Endothelial cell (in vitro differentiated cells): ENCODE measurements at places on chromosomes 3 and 15.

DNA sequence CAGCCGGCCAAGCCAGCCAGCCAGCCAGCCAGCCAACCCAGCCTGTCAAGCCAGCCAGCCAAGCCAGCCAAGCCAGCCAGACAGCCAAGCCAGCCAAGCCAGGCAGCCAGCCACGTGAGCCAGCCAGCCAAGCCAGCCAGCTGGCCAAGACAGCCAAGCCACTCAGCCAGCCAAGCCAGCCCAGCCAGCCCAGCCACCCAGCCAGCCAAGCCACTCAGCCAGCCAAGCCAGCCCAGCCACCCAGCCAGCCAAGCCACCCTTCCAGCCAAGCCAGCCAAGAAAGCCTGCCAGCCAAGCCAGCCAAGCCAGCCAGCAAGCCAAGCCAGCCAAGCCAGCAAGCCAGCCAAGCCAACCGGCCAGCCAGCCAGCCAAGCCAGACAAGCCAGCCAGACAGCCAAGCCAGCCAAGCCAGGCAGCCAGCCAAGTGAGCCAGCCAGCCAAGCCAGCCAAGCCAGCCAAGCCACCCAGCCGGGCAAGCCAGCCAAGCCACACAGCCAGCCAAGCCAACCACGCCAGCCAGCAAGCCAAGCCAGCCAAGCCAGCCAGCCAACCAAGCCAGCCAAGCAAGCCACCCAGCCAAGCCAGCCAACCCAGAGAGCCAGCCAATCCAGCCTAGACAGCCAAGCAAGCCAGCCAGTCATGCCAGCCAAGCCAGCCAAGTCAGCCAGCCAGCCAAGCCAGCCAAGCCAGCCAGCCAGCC, 199.5 kb downstream of the GOLGA6L6 start:
- peaks cover 4% of the 10 kb centered on the region for H3K36me3 ChIP-seq
- peaks cover 4% of the 10 kb centered on the region for H3K27me3 ChIP-seq
- peak; percentile 43 for DNase-seq
- no peaks in the 10 kb centered on the region for H3K4me1 ChIP-seq
- no peak overlapping the region for H3K27ac ChIP-seq
- H3K4me3 ChIP-seq: no peak overlapping the region

DNA sequence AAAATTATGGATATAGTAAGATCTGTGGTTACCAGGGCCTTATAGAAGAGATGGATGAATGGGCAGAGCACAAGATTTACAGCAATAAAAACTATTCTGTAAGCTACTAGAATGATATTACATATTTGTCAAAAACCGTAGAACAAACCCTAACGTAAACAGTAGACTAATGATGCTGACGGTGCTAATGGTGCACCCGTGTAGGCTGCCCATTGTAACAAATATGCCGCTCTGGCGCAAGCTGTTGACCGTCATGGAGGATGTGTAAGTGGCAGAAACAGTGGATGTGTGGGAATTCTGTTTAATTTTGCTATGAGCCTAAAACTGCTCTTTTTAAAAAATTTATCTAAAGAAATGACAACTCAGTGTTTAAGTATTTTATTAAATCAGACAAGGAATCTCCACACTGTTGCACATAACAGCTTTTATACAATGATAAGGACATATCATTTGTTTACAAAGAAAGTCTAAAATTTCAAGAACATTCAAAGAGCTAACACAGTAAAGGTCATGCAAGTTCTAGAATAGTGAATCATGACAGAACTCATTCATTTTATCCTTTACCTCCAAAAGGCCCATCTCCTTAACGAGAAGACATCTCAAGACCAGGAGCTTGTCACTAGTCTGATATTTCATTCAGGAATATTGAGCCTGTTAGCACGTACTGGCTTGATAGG, 32.8 kb downstream of the TFRC start:
- no peak overlapping the region for H3K27ac ChIP-seq
- H3K27me3 ChIP-seq: no peaks in the 10 kb centered on the region
- no peak overlapping the region for H3K4me3 ChIP-seq
- no peak for DNase-seq
- no peaks in the 10 kb centered on the region for H3K4me1 ChIP-seq
- H3K36me3 ChIP-seq: peaks cover 11% of the 10 kb centered on the region

GRCh38 chr3:140234256-140234655, 299.3 kb downstream of the CLSTN2 start:
- no peaks in the 10 kb centered on the region for H3K27me3 ChIP-seq
- no peaks in the 10 kb centered on the region for H3K36me3 ChIP-seq
- H3K27ac ChIP-seq: no peak overlapping the region
- no peak for DNase-seq
- no peaks in the 10 kb centered on the region for H3K4me1 ChIP-seq
- no peak overlapping the region for H3K4me3 ChIP-seq

- no peak overlapping the region for H3K4me3 ChIP-seq
- no peak overlapping the region for H3K27ac ChIP-seq
- no peak for DNase-seq
- H3K36me3 ChIP-seq: no peaks in the 10 kb centered on the region
Observed at GRCh38 chr3:83738202-83738601, 1220.6 kb upstream of the CADM2 start.

GRCh38 chr3:196754091-196754981, 14.7 kb downstream of the PAK2 start:
- H3K4me1 ChIP-seq: peaks cover 15% of the 10 kb centered on the region
- peaks cover 7% of the 10 kb centered on the region for H3K27me3 ChIP-seq
- no peak for DNase-seq
- peaks cover 34% of the 10 kb centered on the region for H3K36me3 ChIP-seq

GRCh38 chr3:139491027-139491700, 14.8 kb upstream of the RBP2 start:
- H3K27me3 ChIP-seq: peaks cover 4% of the 10 kb centered on the region
- H3K36me3 ChIP-seq: peaks cover 8% of the 10 kb centered on the region
- no peak for DNase-seq
- H3K27ac ChIP-seq: no peak overlapping the region

- H3K27ac ChIP-seq: no peak overlapping the region
- no peak overlapping the region for H3K4me3 ChIP-seq
- no peaks in the 10 kb centered on the region for H3K4me1 ChIP-seq
- peaks cover 31% of the 10 kb centered on the region for H3K36me3 ChIP-seq
- H3K27me3 ChIP-seq: peaks cover 4% of the 10 kb centered on the region
Observed at GRCh38 chr3:45966950-45967640, 23.8 kb downstream of the CXCR6 start.
